ENCODE measurements at places on chromosomes 3 and 15. TPM values are rescaled to one million over a fixed set of nuclear protein-coding genes. Genes with fewer than 3 reads are reported as not detected.

Gene COL8A1
- total RNA-seq, result 22.7 TPM

Gene DRD3
- not detected for total RNA-seq

DNA sequence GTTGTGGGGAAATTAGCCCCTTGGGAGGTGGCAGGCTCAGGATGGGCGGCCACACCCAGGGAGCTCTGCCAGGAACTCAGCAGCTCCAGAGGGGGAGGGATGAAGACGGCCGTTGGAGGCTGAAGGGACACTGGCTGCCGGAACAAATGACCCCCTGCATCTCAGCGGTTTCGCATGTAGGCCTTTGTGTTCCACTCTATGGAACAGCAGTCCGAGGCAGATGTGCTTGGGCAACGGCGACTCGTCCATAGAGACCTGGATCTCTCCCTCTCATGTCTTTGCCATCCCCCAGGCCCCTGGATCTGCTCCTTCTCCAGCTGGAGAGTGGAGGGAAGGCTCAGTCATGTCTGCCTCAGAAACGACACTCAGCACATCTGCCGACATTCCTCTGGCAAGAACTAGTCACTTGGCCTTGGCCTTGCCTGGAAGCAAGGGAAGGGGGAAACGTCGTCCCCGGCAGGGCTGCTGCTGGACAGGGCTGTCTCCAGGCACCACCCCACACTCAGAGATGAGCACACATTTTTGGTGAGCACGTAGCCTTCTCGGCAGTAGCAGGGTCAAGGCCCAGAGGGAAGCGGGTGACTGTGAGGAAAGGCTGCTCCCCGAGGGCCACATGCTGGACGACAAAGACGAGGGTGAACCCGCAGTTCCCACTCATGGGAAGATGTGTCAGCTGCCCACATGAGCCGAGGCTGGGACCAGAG, 83.8 kb downstream of the ASB7 start:
- no peaks in the 10 kb centered on the region for H3K27me3 ChIP-seq
- H3K36me3 ChIP-seq, result no peaks in the 10 kb centered on the region
- no peak overlapping the region for H3K4me3 ChIP-seq
- peak overlapping the region; percentile 9 for H3K27ac ChIP-seq

DNA sequence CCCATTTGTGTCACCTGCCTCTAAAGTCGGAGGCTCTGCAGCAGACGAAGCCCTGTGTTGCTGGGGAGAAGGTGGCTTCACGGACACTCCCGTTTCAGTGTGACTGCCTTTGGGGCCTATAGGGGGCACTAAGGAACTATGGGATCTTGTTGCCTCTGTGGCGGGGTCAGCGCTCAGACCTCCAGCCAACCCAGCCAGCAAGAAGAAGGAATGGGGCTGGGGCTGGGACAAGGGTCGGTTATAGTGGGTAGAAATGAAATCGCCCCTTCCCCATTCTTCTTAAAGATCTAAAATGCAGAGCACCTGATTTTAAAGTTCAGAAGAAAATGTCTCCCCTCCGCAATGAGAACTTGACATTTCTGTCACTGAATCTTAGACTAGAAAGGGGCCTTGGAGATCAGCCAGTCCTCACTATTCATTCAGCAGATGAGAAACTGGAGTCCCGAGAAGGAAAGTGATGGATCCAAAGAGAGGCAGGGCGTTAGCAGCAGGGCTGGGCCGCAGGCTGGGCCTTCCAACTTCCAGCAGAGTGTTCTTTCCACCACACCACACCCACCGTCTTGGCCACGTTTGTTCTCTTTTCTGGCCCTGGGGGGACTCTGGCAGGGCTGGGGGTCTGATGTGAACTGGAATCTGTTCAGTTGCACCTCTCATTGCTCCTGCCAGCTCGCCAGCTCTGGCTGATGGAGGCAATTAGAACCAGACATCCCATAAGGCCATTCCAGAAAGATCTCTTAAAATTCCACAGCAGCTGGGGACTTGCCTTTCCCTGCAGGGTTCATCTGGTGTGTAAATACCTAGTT, 195.4 kb downstream of the OPA1 start:
- peaks cover 18% of the 10 kb centered on the region for H3K4me1 ChIP-seq
- peak; percentile 64 for DNase-seq
- no peaks in the 10 kb centered on the region for H3K27me3 ChIP-seq
- H3K4me3 ChIP-seq, result no peak overlapping the region
- H3K36me3 ChIP-seq, result no peaks in the 10 kb centered on the region
- H3K27ac ChIP-seq, result no peak overlapping the region

DNA sequence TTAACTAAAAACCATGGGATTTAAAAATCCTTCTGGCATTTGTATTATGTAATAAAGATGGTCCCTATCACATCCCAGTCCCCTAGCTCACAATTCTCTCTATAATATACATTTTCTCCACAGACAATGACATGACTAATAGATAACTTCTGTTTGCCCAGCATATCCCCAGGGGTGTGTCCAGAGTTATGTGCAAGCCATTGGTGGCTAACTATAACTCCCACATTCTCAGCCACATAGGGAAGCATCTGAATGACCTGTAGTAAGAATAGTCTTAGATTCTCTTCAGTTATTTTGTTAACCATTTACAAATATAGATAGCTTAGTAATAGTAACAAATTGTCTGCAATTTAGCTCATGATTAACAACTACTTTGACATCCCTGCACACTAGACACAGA, 52.2 kb upstream of the RBSN start:
- H3K27me3 ChIP-seq, result peaks cover 16% of the 10 kb centered on the region
- H3K27ac ChIP-seq, result no peak overlapping the region
- H3K36me3 ChIP-seq, result no peaks in the 10 kb centered on the region
- H3K4me3 ChIP-seq, result no peak overlapping the region
- DNase-seq, result no peak
- H3K4me1 ChIP-seq, result no peaks in the 10 kb centered on the region

DNA sequence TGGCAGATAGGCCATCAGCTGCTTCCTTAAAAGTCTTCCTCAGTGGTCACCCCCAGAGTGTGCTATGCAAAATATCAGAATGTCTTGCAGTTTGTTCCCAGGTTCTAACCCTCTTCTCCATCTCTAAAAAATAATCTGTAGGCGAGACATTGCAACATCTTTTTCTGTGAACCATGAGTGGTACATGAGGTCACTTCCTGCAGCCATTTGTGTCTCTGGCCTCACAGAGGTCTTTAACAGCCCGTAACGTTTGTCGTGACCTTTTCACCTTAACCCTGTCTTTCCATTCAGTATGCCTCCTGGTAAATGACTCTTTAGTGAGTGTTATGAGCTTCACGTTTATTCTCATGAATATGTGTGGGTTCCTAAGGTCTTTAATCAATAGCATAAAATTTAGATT, 145.4 kb downstream of the KLHL25 start:
- H3K4me1 ChIP-seq, result peaks cover 70% of the 10 kb centered on the region
- no peak for DNase-seq
- H3K36me3 ChIP-seq, result peaks cover 7% of the 10 kb centered on the region
- H3K27ac ChIP-seq, result peak overlapping the region; percentile 33
- H3K4me3 ChIP-seq, result no peak overlapping the region

All from heart left ventricle (tissue), 16 donors.